ENCODE measurements at places on chromosomes 2 and 18.

DNA sequence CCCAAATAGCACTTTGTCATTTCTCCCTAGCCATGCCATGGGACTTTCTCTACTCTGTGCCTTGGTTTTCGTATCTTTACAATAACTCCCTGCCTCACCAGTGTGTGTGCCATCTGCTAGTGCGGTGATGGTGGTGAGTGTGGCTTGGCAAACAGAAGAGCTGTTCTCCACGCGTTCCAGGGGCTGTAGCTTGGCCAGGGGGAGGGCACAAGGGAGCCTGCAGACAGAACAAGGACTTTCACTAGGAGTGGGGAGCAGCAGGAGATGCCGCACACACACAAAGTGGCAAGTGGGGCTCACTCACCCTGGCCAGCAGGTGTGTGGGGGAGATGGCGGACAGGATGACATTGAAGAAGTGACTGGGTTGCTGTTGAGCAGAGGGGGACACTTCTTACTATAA, 196.9 kb downstream of the HAUS1 start:
- no peak for DNase-seq

- no peak for DNase-seq
These were observed 45.6 kb upstream of the ANKRD44 start for GRCh38 chr2:197356136-197356535.

DNA sequence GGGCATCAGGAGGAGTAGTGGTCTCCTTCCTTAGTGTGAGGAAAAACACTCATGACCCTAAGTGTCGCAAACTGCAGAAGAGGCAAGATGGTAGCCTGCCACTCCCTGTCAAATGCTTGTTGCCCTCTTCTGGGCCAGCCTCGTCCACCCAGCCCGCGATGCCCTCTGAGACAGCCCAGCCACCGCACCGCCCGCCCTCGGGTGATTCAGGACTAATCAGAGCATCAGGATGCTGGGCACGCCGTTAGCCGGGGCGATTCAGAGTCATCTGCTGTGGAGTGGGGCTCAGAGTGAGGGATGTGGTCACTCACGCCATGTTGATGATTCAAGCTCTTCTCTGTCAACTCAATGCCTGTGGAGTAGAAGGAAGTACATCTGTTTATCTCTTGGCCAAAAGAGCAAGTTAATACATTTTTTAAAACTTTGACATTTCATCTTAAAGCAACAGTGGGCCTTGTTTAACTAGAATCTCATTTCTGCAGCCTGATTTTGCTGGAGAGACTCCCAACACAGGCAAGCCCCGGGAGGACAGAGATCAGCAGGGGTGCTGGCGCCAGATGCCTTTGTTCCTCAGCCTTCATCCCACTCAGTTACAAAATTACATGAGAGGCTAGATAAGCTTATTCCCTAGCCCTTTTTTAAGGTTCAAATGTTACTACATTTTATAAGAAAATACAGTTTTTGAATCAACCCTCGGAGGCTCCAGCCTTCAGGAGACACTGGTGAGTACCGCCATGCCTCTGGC, 79.0 kb downstream of the TMEM18 start:
- DNase-seq, result no peak

- DNase-seq, result no peak
These were observed 32.6 kb upstream of the ATG16L1 start for GRCh38 chr2:233218836-233219235.

Measured in IMR-90 (cell line).